ENCODE measurements at places on chromosomes 4 and X.

GRCh38 chr4:139763672-139764071 is 98.1 kb downstream of the MGST2 start:
- no peak for DNase-seq

- no peak for DNase-seq
Observed at GRCh38 chr4:174135936-174136406, 147.5 kb downstream of the FBXO8 start.

- DNase-seq: no peak
Observed at GRCh38 chr4:55765070-55765469, 54.5 kb upstream of the EXOC1L start.

- DNase-seq: no peak
Observed at GRCh38 chr4:123848606-123849005, 452.0 kb downstream of the SPRY1 start.

DNA sequence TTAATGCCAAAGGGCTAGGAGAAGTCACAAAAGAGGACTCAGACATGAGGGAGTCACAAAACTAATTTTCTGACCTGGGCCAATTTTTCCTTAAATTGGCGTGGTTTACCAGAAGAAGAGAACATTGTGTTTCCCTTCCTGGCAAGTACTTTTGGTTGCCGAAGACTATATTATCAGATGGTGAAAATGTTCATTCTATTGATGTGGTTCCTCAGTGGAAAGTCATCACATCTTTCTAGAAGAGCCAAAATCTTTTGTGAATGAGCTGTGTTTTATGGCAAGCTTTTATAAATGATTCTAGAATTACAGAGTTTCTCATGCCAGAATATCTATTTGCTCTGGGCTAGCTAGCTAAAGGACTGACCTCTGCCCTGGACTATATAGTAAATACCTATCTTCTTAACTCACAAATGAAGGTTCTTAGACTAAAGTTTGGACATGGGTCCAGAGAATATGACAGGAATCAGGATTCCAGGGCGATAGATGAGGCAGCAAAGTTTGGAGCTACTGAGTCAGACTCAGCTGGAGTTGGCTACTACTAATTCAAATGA is 288.9 kb downstream of the IL1RAPL2 start:
- DNase-seq: no peak
